Bronchial smooth muscle cell (primary cell): ENCODE measurements at places on chromosomes 6 and 20. TPM values are rescaled to one million over a fixed set of nuclear protein-coding genes. Genes with fewer than 3 reads are reported as not detected.

Gene HLA-DQA2
- not detected in 2 replicates for total RNA-seq

Gene PBOV1
- not detected in 2 replicates for total RNA-seq

Gene NHSL1
- 15.6 and 19.7 TPM in 2 replicates for total RNA-seq

Gene CMTR1
- 34.7 and 38.9 TPM in 2 replicates for total RNA-seq

Gene SYNDIG1
- total RNA-seq: not detected in 2 replicates

Gene BCAS1
- total RNA-seq: under 0.01 and 0.09 TPM in 2 replicates

Gene GCNT2
- 0.32 and 0.60 TPM in 2 replicates for total RNA-seq

Gene COL10A1
- 0.16 TPM in 1 of 2 replicates, not detected in the other for total RNA-seq

Gene PIM1
- total RNA-seq: 6.0 and 14.8 TPM in 2 replicates

Gene LY6G6C
- total RNA-seq: not detected in 2 replicates

Gene TAGAP
- not detected in 2 replicates for total RNA-seq

Gene PAX1
- not detected in 2 replicates for total RNA-seq

Gene MYO6
- total RNA-seq: 10.8 and 15.1 TPM in 2 replicates

Gene FGD2
- total RNA-seq: not detected in 2 replicates

Gene WFDC6
- not detected in 2 replicates for total RNA-seq

Gene CD93
- total RNA-seq: under 0.01 and 0.34 TPM in 2 replicates

Gene UQCC2
- total RNA-seq: 19.4 and 26.2 TPM in 2 replicates

Gene CAGE1
- under 0.01 and 0.09 TPM in 2 replicates for total RNA-seq

Gene LINC00237
- not detected in 2 replicates for total RNA-seq

Gene KCNK15
- 0.09 and 0.47 TPM in 2 replicates for total RNA-seq

Gene DNAH8
- under 0.01 TPM in 1 of 2 replicates, not detected in the other for total RNA-seq

Gene TP53TG5
- 0.09 TPM in 1 of 2 replicates, not detected in the other for total RNA-seq

Gene SLC22A2
- total RNA-seq: not detected in 2 replicates

Gene GHRH
- total RNA-seq: not detected in 2 replicates

Gene TNFAIP3
- 2.8 and 3.7 TPM in 2 replicates for total RNA-seq

Gene MYB
- under 0.01 and 0.17 TPM in 2 replicates for total RNA-seq

Gene LAMA5
- 6.4 and 12.5 TPM in 2 replicates for total RNA-seq

Gene HBS1L
- total RNA-seq: 116 and 125 TPM in 2 replicates

Gene TBC1D20
- total RNA-seq: 21.6 and 33.9 TPM in 2 replicates

Gene MYLK2
- under 0.01 TPM in 1 of 2 replicates, not detected in the other for total RNA-seq

Gene BPIFA3
- total RNA-seq: not detected in 2 replicates

Gene PKIB
- 2.1 and 9.3 TPM in 2 replicates for total RNA-seq

Gene NKAIN4
- not detected in 2 replicates for total RNA-seq

Gene OTOR
- total RNA-seq: not detected in 2 replicates

Gene ATP6V1G2
- 8.9 and 10.4 TPM in 2 replicates for total RNA-seq

Gene SEL1L2
- total RNA-seq: not detected in 2 replicates

Gene TBC1D7
- total RNA-seq: 9.7 and 15.4 TPM in 2 replicates

Gene ZNF391
- total RNA-seq: 0.79 and 1.0 TPM in 2 replicates

Gene HRH3
- not detected in 2 replicates for total RNA-seq

Gene TUBB1
- total RNA-seq: not detected in 2 replicates

Gene RIPPLY2
- total RNA-seq: not detected in 2 replicates

Gene XKR7
- total RNA-seq: not detected in 2 replicates

Gene PRKN
- total RNA-seq: 3.6 and 4.0 TPM in 2 replicates

Gene ARHGAP40
- not detected in 2 replicates for total RNA-seq
